ENCODE measurements at places on chromosomes 3 and 15.

- no peak for DNase-seq
These were observed 19.3 kb downstream of the ZNF860 start for GRCh38 chr3:32000877-32001276.

DNA sequence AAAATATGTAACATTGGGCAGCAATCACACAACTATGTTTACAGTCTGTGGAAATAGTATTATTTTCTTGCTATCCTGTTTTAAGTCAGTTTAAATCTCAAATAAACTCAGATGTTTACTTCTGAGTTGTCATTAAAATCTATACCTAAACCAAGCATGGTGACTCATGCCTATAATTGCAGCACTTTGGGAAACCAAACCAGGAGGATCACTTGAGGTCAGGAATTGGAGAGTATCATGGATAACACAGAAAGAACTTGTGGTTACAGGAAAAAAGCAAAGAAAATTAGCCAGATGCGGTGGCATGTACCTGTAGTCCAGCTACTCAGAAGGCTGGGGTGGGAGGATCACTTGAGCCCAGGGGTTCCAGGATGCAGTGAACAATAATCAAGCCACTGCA is 631.6 kb upstream of the EPHA6 start:
- no peak for DNase-seq

DNA sequence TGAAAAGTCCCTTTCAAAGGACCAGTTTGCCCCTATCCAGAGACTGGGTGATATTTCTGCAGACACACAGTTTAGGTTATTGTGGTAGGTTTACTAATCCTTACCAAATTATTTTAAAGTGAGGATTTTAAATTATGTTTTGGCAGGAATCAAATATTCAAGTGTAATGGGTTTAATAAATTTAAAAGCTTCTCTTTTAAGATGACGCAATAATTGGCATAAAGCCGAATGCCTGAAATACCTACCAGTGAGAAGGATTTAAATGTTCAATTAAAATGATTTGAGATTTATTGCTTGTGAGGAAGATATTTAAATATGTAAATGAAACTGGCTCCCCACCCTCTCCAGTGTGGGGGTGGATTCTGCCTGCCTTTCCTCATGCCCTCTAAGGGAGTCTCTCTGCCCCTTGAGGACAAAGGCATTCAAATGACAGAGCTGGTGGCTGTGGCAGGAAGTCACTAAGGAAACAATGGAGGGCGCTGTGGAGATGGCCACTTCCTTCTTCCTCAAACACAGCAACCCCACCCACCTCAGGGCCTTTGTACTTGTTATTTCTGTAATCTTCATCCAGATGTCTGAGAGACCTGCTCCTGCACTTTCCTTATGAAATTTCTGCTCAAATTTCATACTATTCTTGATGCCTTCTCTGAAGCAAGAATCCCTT is 131.7 kb downstream of the TNIK start:
- no peak for DNase-seq

- DNase-seq: peak; percentile 47
These were observed 162.9 kb downstream of the ITPR1 start for GRCh38 chr3:4656059-4656458.

DNA sequence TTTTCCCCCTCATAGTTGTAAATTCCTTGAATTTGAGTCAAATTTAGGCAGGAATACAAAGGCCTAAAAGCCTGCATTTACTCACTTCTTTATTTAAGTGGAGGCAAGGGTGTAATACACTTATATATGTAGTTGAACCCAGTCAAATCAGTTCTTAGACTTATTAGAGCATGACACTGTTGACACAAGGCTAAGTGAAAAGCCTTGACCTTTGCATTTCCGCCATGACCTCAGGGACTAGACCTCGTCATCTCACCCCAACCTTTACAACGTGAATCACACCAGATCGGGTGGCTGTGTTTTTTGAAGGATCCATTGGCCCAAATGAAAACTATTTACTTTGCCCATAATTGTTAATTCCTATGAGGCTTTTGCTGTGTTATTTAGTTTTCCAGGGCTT is 774.4 kb downstream of the ROBO1 start:
- no peak for DNase-seq

GRCh38 chr3:160841455-160841854 is 85.4 kb downstream of the PPM1L start:
- DNase-seq: no peak

DNA sequence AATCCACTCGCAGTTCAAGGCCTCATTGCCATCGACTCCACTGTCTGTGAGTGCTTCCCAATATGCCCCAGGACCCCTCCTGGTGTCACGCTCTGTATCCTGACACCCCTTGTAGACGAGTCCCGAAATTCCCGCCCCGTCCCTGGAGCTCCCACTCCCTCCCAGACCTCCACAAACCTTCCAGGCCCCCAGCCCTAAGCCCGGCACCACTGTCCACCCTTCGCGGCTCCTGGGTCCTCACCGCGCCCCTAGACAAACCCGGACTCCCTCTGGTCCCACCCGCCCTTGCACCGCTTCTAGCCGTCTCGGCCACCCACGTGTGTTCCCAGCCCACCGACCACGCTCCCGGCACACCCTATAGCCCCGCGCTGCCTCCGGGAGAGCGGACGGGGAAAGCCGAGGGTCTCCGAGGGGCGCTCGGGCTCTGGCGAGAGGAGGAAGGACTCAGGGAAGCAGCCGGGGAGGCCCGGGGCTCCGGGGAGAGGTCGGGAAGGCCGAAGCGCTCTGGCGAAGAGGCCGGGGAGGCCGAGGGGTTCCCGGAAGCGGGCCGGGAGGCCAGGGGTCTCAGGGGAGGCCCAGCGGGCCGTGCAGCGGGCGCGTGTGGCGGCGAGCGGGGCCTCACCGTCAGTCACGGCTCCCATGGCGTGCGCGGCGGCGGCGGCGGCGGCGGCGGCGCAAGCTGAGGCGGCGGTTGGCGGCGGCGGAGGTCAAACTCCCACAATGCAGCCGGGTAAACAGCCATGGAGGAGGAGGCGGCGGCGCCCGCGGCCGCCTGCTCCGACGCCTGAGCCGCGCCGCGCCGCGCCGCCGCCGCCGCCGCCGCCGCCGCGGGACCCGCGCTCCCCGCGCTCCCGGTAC is at the start of the genes ATXN7 and THOC7:
ATXN7 (plus strand) TSS at position 718 of the 858 bp plus-strand sequence. CDS start 48,732 bp downstream, outside the sequence.
THOC7 (minus strand) TSS at position 656 of the 858 bp plus-strand sequence; CDS start at position 641, 15 bp downstream.
- peak; percentile 56 for DNase-seq

GRCh38 chr15:25170113-25170731 is 215.4 kb downstream of the SNRPN start:
- DNase-seq: no peak

- no peak for DNase-seq
These were observed 3.2 kb upstream of the SLC4A7 start for GRCh38 chr3:27487383-27487782.

DNA sequence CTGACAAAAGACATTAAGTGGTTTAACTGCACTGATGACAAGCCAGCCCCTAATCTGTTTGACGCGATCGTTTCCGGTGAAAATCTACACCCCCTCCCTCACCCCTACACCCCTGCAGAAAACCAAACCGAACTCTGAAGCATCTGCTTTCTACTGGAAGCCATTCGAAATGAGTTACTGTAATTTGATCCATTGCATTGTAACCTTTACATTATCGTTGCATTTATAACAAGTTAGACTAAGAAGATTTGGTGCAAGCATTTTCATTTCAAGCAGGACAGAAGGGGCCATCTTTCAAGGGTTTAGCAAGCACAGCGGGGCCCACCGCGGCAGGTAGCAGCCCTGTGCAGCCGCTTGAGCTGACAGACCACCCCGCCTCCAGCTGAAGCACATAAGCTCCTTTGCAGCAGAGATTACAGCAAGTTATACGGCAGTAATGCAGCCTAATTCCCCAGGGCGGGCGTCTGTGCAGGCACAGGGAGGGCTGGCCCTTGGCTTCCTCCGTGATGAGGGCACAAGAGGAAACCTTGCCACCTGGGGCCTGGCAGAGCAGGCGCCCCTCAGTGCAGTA is 79.3 kb downstream of the CHSY1 start:
- DNase-seq: no peak

GRCh38 chr3:139111392-139112229 is 66.9 kb upstream of the PRR23C start:
- DNase-seq: peak; percentile 30

DNA sequence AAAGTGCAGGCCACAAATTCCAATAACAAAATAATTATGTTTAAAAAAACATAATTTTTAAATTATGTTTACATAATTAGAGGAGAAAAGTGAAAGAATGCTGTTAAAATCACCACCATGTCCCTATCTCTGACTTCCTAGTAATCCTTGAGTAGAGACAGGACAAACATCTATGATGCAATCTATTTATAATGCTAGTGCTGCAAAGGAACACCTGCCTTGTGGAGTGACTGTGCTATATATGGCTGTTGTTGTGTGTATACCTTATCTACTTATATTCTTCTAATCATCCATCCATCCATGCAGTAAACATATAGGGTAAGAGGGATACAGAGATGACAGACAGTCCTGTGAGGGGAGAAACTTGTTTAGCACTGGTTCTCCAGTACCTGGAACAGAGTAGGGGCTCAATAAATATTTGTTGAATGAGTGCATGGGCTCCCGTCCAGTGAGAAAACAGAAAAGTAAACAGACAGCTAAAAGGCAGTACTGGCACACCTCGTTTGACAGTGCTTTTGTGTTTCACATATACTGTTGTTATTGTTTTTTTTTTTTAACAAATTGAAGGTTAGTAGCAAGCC is 229.3 kb upstream of the UBE2E1 start:
- DNase-seq: no peak

DNA sequence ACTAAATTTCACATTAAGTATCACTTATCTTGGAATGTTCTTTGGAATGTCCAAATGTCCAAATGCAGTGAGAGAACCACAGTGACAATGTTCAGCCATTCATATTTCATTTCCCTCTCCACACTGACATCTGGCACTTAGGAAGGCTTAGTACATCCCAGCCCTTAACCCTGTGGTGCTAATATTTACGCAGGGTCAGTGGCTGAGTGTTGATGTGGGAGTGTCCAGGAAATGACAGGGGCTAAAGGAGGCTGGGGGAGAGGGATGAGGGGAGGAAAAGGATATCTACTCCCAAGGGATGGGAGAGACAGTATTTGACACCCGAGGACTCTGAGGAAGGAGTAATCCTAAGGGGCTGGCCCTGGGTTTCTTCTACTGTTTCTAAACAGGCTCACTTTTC is 14.1 kb upstream of the CCR4 start:
- DNase-seq: no peak

DNA sequence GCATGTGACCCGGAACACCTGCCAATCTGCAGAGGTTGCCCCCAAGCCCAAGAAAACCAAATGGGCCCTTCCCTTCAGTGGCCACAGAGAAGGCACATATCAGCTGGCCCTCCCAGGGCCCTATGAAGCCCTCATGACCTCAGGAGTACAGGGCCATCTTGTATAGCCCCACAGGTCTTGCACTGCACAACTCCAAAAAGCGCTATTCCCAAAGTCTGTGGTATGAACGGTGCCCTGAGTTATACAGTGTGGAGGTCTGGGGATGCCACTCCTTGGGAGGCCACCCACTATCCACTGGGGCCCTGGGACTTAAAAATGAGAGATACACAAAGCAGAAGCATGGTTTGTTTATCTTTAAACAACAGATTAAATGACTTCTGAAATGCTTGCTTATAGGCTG is 61.5 kb downstream of the CAPN7 start:
- DNase-seq: no peak

- DNase-seq: no peak
These were observed 73.1 kb upstream of the SLCO3A1 start for GRCh38 chr15:91780387-91780786.

DNA sequence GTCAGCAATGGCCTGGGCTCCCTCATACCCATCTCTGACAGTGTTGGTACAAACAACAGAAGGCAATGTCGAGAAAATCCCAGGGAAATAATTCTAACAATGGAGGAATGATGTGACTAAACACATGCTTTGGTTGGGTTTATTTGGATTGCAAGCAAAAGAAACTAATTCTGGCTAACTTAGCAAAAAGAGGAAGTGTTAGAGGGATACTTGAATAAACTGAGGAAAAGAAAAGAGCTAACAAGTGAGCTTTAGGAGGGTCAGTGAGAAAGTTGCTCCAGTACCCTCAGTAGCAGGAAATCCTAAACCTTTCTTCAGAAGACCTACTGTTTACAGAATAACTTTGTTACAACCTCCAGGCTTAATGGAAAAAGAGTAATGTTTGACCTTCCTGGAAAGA is 264.6 kb upstream of the WNT5A start:
- peak; percentile 56 for DNase-seq

GRCh38 chr3:144590854-144591253 is 619.2 kb downstream of the DIPK2A start:
- no peak for DNase-seq

DNA sequence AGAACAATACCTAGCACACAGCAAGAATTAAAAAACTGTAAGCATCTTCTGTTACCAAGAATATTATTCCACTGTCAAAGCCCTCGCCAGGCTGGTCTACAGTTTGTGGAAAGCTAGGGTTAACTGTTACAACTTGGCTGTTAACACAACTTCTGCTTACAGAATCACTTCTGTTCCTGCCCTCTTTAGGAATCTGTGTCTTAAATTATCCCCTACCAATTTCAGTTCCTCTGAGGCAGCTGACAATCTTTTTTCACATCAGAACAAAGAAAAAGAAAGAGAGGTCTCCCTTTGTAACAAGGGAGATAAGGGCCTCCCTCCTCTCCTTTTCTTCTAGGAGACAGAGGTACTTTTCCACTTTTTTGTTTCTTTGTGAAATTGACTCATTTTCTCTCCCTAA is 188.9 kb downstream of the FMN1 start:
- DNase-seq: no peak

DNA sequence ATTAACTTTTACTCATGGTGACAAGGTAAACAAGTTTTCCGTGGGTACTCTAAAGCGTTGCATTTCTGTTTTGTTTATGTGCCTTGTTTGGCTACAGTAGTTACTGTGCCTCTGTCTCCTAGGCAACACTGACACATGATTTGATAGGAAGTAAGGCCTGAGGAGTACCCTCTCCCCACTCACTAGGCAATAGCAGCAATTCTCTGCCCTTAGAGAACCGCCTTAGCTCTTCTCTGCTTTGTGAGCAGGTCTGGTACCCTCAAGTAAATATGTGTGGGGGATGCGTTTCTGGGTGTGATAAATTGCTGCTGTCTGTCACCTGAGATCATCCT is at the start of gene IL5RA:
IL5RA (minus strand) TSS at position 76 of the 332 bp plus-strand sequence. CDS start 5,390 bp downstream, outside the sequence.
- DNase-seq: no peak

DNA sequence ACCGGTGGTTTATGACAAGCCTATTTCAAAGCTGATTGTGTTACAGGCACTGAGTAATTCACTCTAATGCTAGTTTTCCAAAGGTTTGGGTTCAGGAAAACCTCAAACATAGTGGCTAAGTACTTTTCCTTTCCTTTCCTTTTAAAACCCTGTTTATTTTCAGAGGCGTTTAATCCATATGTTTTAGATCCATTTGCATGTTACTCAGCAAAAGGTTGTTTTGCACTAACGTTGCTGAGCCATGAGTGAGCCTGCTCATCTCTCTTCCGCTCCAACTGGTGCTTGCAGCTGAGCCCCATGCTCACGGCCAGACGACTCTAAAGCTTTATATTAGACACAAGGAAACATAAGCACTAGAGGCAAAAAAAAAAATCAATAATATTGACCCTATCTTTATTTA is 9.4 kb downstream of the CEMIP start:
- DNase-seq: no peak

DNA sequence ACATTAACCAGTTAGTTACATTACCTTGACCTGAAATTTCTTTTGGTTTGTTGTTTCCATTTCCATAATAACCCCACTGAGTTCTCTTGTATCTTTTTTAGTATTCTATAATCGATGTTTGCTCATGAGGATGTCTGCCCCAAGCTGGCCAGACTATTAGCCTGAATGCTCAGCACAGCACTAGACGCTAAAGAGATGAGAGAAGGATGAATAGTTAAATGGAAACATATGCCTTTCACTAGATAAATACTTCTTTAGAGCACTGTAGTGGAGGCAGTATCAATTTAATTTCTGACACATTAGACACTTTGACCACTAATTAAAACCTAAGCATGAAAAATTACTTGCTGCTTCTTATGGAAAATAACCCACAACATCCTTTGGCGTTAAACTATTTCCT is 654.9 kb upstream of the KCNMB2 start:
- no peak for DNase-seq

Data from SJSA1 (cell line).